Activated naive CD4-positive, alpha-beta T cell treated with anti-CD3 and anti-CD28 coated beads, Interleukin-2, amount 50 U/mL, for 16 hours (primary cell): ENCODE measurements at places on chromosomes 6 and 20.
A peak's percentile ranks its signal among the peaks of the same experiment; 100 is the strongest.

DNA sequence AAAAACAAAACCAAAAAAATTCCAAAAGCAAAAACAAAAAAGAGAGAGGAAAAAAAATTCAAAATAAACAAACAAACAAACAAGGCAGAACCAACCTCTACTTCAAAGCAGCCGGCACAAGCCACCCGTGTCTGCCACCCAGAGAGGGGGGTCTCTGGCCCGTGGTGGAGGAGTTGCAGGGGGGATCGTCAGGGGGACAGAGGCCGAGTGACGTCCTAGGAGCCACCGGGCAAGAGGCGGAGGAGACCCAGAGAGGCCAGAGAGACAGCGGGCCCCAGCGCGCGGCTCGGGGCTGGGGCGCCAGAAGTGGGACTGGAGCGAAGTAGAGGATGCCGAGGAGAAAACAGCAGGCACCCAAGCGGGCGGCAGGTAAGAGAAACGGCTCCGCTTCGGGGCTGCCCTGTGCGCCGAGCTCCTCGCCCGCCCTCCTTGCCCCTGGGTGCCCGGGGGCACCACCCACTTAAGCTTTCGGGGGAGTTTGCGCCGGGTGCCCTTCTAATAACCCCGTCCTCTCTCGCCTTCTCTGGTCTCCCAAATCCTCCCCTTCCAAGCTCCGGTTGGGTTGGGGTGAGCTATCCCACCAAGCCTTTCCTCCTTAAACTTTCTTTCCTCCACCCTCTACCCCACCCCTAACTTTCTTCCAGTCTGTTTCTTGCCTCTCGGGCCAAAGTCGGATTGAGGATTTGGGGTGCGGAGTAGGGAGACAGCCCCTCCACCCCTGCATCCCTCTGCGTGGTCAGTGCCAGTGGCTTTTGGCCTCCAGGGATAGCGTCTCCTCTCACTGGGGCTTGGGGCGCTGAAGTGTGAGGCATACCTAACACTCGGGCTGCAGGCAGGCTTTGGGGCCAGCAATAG is 1.0 kb downstream of the TSHZ2 start:
- peak; percentile 69 for DNase-seq

GRCh38 chr6:40349123-40349900 is 237.9 kb downstream of the LRFN2 start:
- no peak for DNase-seq

GRCh38 chr6:30260036-30260504 is 46.9 kb upstream of the TRIM26 start:
- DNase-seq, result peak; percentile 57

GRCh38 chr6:43335469-43335868 is 26.8 kb upstream of the CRIP3 start:
- no peak for DNase-seq

DNA sequence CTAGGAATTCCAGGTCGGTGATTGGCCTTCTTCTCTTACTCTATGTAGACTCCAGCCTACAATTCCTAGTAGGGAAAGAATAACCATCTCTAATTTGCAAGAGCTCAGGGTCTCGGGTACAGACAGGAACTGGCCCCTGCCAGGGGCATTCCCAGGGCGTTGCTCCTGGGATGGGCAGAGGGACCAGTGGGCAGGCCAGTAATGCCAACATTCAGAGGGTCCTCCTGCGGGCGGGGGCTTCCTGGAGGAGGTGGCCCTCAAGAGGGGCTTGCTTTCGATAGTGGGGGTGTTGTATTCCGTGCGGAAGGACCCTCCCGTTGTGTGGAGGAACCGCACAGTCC is 129.8 kb upstream of the PRND start:
- DNase-seq, result no peak

GRCh38 chr6:11366183-11366933 is 133.9 kb upstream of the NEDD9 start:
- peak; percentile 54 for DNase-seq

- DNase-seq, result no peak
Observed at GRCh38 chr6:106724848-106725247, 95.5 kb downstream of the QRSL1 start.

DNA sequence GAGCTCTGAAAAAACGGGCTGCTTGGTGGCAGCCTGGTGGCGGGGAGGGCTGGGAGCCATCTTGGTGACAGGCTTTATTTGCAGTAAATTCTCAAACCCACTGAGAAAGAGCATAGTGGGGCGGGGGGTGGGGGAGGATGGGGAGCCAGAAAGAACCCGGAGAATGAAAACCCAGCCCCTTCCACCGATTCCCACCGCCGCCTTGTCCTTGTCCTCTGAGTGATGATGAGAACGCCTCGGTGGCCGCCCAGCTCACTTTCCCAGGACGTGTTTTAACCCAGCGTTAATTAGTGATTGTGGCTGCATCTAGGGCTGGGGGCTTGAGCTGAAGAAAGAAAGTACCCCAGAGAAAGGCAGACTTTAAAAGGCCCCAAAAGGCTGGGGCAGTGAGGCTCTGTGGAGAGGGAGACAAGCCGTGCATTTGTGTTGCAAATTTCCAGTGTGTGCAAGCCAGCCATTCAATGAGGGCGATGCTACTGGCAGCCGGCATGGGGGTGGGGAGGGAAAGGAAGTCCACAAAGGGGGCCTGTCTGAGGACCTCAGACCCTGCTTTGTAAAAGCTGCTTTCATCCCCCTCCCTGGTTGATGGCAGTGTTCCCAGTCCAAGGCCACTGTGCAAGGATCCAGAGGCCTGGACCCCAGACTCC is 6.2 kb upstream of the GHRH start:
- no peak for DNase-seq

GRCh38 chr6:13089296-13089994 is 238.9 kb downstream of the TBC1D7 start:
- DNase-seq, result no peak

DNA sequence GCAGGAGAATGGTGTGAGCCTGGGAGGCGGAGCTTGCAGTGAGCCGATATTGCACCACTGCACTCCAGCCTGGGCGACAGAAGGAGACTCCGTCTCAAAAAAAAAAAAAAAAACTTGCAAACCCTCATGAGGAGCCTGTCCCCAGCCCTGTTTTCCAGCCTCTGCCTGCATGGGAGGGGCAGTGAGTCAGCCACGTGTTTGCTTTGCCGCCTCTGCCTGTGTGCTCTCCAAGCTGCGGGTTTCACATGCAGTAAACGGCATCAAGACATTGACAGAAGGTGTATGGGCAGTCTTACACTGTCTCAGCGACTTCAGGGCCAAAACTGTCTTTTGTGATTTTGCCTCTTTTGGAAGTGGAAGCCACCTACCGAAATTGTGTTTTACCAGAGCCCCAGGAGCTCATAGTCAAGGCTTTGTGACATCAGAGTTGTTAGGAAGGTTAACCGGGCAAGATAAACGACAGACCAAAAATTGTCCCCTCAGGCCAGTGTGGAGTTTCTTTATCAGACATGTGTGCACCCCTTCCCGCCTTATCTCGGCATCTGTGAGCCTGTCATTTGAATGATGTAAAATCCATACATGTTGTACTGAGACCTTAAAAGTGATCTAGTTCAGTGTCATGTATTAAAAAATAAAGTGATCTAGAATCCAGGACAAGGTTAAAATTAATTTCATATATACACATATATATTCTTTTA is 52.9 kb downstream of the RPP40 start:
- DNase-seq, result no peak

GRCh38 chr20:44776980-44777379 is 31.3 kb downstream of the KCNK15 start:
- no peak for DNase-seq

- no peak for DNase-seq
Observed at GRCh38 chr6:43766964-43767461, 3.0 kb upstream of the VEGFA start.

GRCh38 chr20:32528171-32528891 is 56.8 kb downstream of the NOL4L start:
- peak; percentile 58 for DNase-seq

DNA sequence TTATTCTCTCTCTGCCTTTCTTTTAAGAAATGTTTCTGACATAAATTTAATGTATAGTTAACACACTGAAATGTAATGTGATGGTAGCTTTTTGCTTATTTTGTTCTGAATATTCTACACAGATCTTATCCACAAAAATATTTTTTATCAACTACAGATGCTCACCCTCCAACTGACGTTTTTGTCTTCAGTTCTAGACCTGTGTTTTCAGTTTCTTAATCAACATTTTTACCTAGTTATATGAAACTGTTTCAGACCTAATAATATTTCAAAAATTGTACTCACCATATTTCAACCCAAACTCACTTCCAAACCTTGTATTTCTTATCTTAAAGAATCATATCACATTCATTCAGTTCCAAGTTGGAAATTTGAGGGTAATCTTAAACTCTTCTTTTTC is 452.8 kb downstream of the RFPL4B start:
- no peak for DNase-seq

GRCh38 chr20:46226602-46227001 is 81.7 kb downstream of the CDH22 start:
- no peak for DNase-seq

GRCh38 chr6:149929422-149929821 is 6.5 kb upstream of the RAET1G start:
- DNase-seq, result no peak

DNA sequence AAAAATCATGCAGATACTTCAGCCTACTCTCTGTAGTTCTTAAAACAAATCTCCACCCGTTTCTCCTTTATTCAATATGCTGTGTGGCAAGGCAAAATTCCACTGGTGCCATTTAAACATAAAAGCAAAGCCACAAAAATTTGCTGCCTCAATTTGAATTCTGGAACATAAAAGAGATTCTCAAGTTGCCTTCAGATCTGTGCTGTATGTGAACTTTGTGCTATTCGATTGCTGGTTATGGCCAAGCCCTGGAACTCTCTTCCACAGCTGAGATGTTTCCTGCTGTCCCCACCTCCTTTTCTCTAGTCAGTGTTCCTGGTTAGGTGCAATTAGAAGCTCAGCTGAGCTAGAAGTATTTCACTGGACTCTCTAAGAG is 395.3 kb upstream of the BTBD3 start:
- no peak for DNase-seq

DNA sequence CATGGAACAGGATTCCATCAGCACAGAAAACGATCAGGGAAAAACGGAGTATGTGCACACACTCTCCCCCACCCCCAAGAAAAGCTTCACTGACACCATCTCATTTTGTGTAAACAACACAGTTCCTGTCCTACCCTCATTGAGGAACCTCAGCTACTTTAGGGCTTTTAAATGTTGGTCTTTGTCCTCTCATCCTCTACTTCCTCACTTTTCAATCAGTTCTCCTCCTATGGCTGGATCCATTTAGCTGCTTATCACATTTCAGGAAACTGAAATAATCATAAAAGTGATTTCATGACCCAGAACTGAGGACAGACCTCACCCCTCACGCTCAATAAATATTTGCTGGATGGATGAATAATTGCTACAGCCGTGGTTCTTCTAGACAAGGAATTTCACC is 33.1 kb upstream of the PNRC1 start:
- no peak for DNase-seq

DNA sequence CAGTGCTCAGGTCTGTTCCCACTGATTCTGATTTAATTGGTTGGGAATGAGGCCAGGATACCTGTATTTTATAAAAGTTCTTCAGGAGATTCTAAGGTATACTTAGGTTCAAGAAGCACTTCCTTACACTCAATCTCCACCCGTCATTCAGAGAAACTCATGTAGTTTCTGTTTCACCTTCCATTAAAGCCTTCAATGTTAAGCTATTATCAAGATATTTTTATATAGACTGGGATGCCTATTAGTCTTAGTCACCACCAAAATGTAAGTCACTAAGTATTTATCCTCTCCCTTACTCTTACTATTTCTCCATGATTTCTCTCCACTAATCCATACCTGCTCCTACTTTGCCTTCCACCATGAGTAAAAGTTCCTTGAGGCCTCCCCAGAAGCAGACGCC is 38.1 kb upstream of the GCLC start:
- no peak for DNase-seq

GRCh38 chr20:4026093-4026601 is 10.8 kb upstream of the RNF24 start:
- DNase-seq, result no peak

DNA sequence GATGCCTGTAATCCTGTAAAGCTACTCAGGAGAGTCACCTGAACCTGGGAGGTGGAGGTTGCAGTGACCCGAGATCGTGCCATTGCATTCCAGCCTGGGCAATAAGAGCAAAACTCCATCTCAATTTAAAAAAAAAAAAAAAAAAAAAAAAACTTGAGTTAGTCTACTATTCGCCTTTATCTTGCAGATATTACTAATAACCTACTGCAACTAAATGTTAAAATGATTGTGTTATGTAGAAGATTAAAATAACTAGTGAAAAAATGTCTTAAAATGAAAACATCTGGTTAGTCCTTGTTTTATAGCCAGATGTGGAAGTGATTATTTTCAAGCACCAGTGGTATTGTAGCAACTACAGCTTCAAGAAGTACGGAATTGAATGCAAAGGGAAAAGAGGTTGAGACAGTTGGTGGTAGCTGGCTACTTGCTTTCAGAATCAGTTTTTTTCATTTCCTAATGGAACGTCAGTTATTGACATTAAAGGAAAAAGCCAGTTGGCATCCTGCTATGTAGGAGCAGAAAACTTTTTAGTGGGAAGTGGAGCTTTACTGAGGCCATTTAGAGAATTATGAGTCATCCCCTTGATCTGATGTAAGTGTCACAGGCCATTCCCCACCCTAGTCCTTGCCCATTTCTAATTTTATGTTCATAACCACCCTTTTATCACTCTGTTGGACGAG is 43.8 kb upstream of the DYNLRB1 start:
- no peak for DNase-seq

- peak; percentile 77 for DNase-seq
Observed at GRCh38 chr6:156564127-156564806, 212.9 kb upstream of the ARID1B start.

- DNase-seq, result no peak
Observed at GRCh38 chr20:59242714-59243626, 57.4 kb upstream of the EDN3 start.

DNA sequence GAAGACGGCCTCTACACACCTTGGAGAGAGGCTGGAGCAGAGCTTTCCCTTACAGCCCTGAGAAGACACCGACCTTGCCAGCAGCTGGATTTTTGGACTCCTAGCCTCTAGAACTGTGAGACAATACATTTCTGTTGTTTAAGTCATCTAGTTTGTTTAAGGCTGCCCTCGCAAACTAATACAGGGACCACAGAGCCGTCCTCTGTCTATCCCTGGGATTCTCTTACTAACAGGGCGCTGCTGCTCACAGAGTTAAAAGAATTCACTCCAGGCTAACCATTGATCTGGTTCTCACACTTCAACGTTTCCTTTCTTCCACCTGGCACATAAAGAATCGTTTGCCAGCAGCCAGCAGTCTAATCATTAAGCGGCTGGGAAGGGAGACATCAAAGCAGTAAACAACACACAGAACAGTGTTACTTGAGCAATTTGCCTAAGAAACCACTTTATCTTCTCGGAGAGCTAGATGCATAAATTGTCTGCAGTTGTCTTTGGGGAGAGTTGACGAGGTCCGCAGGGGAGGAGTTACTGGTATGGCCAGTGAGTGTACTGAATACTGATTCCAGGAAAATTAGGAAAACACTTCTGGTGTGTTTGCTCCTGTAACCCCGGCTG is 103.5 kb upstream of the AKAP12 start:
- DNase-seq, result no peak

- no peak for DNase-seq
Observed at GRCh38 chr20:58668901-58669286, 17.8 kb downstream of the STX16 start.

- no peak for DNase-seq
Observed at GRCh38 chr6:44778513-44778912, 391.0 kb downstream of the CDC5L start.
